CD8-positive, alpha-beta memory T cell (primary cell): ENCODE measurements at places on chromosomes 5 and 9.
A peak's percentile ranks its signal among the peaks of the same experiment; 100 is the strongest.

DNA sequence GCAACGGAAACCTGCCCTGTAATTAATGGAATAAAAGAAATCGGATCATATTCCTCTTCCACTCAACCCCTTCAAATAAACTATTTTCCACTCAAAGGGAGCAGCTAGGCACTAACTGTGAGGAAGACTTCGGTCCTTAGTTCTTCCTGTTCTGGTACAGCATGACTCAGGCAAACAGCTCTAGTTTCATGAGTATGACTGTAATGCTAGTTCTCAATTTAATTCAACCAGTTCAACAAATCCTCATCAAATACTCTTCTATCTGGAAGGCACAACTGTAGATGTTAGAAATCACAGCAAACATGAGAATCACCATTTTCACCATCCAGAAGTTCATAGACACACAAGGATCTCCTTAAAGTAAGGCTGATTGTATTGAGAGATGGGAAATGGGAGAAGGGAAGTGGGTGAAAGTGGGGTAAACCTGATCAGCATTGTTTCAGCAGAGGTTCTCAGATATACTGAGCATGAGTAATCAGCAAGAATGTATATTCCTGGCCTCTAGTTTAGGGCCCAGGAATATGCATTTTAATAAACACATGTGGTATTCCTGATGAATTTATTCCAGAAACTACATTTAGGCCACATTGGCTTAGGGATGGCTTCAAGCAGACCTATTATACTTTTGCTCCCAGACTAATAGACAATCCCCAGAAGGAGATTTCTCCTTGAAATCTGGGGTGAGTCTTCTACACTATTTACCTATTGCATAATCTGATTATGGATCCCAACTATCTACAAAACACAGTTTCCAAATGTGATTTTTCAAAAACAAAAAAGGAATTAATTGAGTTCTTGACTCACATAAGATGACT lies 141.1 kb upstream of the SLC12A2 start:
- no peak for DNase-seq

- no peak for DNase-seq
These were observed 135.0 kb downstream of the TAF11L14 start for GRCh38 chr5:17769277-17769676.

GRCh38 chr5:134122530-134122929 lies 8.0 kb downstream of the TCF7 start:
- DNase-seq = peak; percentile 63

- DNase-seq = no peak
These were observed 42.1 kb downstream of the UBQLN1 start for GRCh38 chr9:83665580-83666200.

- DNase-seq = no peak
These were observed 276.3 kb downstream of the EPB41L4A start for GRCh38 chr5:112142769-112143270.

DNA sequence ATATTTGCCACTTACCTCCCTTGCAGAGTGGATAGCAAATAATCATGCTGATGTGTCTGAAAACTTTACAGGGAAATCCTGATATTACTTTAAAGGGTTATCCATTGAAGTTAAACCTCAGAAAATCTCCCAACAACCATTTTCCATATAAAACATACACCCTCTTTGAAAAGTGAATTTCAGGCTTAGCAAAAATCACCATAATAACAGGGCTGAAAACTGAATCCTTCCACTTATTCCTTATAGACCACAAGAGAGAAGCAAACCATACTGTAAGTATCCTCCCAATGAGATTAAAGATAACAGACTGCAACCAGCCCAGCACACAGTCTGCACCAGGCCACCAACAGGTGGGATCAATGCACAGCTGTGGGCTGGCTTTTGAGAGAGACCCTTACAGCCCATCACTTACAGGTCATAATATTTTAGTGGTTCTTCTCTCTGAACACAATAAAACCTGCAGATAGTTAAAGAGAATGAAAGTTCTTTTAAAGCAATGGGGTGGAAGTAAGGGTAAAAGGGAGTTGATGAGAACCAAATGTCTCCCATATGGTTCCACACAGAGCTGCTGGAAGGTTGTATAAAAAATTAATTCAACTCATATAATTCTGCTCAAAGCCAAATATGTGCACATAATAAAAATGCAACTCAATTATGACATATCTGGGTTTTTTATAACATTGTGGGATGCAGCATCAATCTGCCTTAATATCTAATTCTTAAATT lies 376.2 kb upstream of the GRAMD2B start:
- no peak for DNase-seq

DNA sequence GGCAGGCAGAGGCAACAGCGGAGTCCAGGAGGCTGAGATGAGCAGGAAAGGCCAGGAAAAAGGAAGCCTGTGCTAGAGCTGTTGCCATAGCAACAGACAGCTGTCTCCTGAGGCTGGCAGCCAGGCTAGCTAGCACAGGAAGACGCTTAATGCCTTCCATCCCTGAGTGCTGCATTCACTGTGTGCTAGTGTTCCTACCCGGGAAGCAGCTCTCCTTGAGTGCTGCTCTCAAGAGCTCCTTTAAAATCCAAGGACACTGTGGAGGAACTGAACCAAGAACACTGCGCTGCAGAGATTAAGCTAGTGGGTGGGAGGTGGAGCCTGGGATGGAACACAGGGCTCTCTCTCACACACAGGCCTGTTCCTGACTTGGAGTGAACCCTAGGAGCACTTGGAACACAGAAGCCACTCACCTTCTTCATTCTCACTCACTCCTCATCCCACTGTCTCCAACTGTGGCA lies 53.5 kb upstream of the IL7R start:
- peak; percentile 61 for DNase-seq

GRCh38 chr5:68126886-68127285 lies 88.7 kb upstream of the PIK3R1 start:
- DNase-seq = no peak

DNA sequence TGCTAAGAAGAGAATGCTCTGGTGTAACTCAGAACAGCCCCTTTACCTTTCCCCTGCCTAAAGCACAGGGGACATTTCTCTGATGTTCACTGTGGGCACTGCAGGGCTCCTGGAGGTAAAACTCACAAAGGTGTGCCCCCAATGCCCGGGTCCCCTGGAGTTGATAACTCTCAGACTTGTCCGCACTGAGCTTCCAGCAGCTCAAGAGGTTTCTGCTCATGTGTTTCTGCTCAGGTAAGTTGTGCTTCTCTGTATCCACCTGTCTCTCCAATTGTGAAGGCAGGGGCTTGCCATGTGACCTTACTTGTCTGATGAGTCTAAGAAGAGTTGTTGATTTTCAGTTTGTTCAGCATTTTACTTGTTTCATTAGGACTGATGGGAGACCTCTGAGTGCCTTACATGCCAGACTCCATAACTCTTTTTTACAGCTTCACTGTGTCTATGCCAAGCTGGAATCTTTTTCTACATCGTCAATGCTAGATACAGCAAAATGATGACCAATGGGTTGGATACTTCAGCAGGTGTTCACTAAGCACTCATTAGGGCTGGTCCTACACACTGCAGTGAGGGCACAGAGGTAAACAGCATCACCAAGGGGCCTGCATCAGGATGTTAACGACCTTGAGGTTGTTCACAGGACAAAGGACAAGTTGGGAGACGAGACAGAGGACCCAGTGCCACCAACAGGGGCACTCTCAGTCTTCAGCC lies 56.4 kb downstream of the MRPL36 start:
- DNase-seq = peak; percentile 9

- no peak for DNase-seq
These were observed 12.5 kb downstream of the PAIP2 start for GRCh38 chr5:139354186-139354585.

- DNase-seq = no peak
These were observed 215.1 kb upstream of the TRIM32 start for GRCh38 chr9:116471944-116472506.

DNA sequence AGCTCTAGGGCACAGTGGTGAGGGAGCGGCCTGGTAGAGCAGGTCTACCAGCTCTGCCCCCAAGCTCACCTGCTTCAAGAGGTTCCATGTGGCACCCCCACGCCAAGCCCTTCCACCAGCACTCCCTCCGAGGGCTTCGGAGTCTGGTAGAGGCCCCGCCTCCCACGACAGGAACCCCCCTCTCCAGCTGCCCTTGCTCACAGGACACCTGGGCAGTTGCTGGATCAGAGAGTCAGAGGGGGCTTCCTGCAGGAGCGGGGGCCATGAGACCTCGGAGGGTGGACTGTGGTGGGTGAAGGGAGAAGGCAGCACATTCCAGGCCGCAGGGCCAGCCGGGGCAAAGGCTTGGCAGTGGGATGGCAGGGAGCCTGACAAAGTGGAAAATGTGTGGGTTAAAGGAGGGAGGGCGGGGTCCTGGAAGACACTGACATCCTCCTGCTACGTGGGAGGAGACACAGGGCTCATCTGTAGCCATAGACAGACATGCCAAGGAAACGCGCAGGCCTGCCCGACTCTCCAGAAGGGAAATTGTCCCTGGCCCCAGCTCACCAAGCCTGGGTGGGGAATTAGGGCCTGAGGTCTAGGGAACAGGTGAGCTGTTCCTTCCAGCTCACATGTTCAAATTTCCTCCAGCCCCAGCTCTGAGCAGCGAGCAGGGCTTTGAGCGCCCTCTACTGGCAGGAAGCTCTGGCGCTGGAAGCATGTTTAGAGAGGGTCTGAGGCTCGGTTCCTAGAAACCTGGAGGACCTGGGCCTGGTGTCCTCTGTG lies 74.2 kb downstream of the NTNG2 start:
- DNase-seq = peak; percentile 70

- DNase-seq = no peak
These were observed 41.9 kb downstream of the TJP2 start for GRCh38 chr9:69215774-69216485.

DNA sequence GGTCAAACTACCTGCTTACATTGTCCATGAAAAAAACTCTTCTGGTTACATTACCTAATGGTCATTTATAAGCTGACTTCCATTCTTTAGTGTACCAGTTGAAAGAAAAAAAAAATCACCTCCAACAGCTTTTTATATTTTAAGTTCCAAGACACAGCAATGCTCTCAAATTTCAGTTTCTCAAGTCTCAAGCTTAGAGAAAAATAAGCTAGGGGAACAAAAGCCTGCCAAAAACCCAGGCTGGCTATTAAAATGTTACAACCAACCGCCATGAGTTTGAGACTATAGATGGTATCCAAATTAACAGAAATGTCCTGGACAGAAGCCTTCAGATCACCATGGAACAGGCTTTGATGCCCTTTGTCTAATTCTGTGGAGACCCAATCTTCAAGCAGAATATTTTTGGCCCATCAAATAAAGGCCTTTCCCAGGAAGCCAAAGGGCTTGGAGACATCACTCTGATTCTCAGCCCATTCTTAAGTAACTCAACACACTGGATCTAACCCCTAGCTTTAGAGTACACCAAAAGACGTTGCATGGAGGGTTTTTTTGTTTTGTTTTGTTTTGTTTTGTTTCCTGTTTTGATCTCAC lies 343.7 kb downstream of the GLIS3 start:
- DNase-seq = no peak

GRCh38 chr5:142544946-142545649 lies 140.8 kb downstream of the FGF1 start:
- no peak for DNase-seq

GRCh38 chr9:137816531-137817235 lies 60.9 kb upstream of the CACNA1B start:
- DNase-seq = no peak

DNA sequence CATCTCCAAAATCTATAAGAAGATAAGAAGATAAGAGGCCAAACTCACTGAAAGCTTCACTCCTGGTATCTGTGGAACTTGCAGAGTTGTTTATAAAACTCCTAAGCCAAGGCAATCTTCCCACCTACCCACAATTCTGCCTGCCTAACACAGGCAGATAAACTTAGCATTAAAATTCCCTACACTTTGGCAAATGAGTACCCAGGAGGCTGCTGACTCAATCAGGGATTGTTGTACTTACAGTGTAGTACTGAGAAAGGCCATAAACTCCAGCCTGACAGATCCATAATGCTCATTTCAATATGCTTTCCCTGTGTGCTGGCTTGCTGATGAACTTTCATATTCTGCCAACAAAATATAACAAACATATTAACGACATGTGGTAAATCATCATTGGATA lies 725.2 kb downstream of the BRINP1 start:
- no peak for DNase-seq

GRCh38 chr5:72363166-72363802 lies 43.1 kb downstream of the PTCD2 start:
- DNase-seq = no peak

DNA sequence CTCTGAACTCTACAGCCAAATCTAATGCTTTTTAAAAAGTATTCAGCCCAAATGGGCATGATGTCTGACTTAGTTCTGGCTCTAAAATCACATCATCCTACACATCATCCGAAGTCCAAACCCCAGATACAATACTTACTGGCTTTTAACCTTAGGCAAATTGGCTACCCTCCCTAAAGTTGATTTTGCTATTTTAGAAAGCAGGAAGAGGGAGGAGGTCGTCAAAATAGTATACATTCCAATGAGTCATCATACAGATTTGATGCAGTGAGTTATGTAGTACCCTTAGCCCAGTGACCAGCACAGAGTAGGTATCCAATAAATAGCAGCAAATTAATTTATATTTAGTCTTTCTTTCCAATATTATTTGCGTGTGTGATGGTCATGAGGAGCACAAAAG lies 582.0 kb upstream of the TUSC1 start:
- DNase-seq = no peak

DNA sequence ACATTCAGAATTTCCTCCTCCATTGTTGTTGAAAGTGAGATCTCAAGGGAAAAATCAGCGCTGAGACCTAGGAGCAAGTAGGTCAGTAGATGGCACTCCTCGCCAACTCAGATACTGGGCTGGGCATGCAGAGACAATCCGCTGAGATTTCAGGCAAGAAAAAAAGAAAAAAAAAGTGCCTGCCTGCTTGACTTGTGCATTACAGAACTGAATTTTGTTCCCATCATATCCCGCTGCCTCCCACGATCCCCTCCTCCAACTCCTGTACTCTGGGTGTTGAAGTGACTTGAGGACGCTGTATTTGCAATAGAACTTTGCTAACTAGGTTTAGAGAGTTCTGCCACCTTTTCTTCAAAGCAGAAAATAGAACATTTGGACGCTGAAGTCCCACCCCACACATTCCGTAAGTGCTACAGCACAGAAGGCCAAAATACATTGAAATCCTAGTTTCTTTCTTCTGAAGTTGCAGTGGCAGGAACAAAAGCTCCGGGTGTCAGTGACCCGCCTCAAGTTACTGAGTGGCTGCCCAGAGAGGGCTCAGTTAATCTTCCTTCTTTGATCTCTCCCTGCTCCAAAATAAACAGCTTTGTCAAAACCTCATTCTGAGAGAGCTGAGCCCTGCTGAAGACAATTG lies 265.8 kb downstream of the MLLT3 start:
- DNase-seq = peak; percentile 53

DNA sequence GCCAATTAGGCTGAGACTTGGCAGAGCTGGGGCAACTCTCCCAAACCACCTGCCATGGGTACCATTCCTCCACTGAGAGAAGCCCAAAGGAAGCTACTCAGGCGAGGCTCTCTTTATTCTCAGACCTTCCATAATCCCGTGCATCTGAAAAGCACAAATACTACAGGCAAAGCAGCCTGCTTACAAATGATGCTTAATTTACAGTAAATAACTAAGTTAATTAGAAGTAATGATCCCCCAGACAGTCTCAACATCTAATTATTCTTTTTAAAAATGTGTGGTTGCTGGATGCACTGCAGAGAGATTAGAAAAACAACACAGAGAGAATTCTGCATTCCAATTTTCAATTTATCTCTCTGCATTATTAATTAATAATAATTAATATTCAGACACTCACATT lies 53.1 kb downstream of the AK8 start:
- no peak for DNase-seq
